ENCODE measurements at places on chromosomes 1 and 21.

GRCh38 chr1:82819234-82819633 is 1018.5 kb downstream of the ADGRL2 start:
- no peak for DNase-seq

DNA sequence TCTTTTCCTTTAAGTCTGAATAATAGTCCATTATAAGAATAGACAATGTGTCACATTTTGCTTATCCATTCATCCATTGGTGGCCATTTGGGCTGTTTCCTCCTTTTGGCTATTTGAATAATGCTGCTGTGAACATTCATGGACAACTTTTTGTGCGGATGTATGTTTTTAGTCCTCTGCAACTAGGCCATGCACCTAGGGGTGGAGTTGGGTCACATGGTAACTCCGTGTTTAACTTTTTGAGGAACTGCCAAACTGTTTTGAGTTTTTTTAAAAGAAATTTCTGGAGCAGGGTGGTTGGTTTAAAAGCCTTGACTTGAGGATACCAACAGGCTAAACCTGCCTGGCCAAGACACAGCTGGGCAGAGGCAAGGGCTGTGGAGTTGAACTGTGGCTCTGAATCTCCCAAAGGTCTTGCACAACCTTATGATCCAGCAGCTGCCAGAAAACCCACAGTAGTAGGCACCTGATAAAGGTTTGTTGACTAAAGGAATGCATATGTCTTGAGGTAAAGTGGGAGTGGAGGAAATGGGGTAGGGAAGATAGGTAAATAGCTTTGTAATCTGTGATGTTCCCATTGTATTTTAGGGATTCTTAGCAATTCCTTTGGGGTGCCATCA is 5.6 kb upstream of the RPTN start:
- DNase-seq, result no peak

- no peak for DNase-seq
Observed at GRCh38 chr1:177091040-177091439, 73.5 kb downstream of the ASTN1 start.

GRCh38 chr1:208048904-208049303 is 138.0 kb upstream of the CD34 start:
- no peak for DNase-seq

GRCh38 chr1:75641325-75641724 is 30.4 kb upstream of the SLC44A5 start:
- DNase-seq, result no peak

DNA sequence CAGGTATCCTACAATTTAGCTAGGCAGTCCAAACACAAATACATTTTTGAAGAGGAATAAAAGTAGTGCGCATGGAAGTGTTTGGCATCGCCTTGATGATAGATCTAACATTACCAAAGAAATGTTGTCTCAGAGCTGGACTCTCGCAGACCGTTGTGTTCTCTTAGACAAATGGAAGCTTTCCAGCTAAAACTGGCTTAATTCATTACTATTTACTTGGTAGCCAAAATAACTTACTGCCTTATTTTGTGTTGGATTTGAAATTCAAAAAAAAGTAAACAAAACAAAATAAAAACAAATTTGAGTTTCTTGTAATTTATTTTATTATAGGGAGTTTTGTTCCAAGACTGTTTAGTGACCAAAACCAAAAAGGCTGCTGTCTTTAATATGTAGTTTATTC is 51.6 kb downstream of the PDE4B start:
- no peak for DNase-seq

- no peak for DNase-seq
Observed at GRCh38 chr1:15176898-15177665, 23.5 kb downstream of the TMEM51 start.

DNA sequence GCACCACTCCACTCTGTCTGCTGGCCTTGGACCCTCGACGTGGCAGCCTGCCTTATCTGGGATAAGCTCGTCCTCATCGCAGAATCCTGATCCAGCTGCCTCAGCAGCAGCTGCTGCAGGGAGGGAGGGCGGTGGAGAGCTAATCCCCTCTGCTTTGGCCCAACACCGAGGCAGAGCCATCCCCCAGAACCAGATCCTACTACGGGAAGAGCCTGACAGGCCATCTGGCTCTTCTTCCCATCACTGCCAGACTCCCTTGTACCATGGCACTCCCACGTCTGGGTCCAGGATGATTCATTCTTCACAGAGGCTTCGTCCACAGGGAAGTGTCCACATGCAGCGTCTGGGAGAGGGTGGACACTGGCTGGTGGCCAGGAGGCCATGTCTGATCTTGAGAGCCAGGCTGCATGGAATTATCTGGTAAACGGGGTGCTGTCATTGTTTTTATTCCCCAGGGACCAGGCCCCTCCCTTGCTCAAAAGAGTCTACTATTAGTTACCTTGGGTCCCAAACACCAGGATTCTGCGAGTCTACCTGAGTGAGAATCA is 14.6 kb upstream of the PKP1 start:
- DNase-seq, result no peak

- peak; percentile 13 for DNase-seq
Observed at GRCh38 chr1:6889875-6890480, 104.7 kb downstream of the CAMTA1 start.

DNA sequence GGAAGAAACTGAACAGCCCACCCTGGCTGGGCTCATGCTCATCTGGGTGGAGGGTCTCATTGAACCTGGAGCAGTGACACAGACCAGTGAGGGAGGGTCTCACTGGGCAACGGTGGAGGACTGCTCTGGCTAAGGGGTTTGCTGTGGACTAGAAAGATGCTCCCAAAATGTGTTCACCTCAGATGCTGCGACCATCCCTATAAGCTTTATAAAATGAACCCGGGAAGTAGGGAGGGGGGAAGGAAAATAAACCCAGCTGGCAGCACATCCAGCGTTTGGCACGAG is 34.5 kb upstream of the LBR start:
- no peak for DNase-seq

DNA sequence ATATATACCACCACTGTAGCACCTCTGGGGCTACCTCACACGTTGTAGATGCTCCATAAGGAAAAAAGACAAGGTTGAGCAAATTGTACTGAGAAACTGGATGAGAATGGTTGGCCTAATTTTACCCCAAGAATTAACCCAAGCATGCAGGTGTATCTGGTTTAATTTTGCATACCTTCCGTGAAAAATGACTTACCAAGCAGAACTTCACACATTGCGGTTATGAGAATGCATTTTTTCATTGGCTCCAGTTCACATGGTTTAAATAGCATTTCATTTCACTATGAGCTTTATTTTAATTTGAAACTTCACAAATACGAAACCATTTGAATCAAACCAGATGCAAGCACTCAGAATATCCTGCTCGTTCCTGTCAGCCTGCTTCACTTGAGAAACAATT is 512.2 kb downstream of the LTN1 start:
- DNase-seq, result no peak

DNA sequence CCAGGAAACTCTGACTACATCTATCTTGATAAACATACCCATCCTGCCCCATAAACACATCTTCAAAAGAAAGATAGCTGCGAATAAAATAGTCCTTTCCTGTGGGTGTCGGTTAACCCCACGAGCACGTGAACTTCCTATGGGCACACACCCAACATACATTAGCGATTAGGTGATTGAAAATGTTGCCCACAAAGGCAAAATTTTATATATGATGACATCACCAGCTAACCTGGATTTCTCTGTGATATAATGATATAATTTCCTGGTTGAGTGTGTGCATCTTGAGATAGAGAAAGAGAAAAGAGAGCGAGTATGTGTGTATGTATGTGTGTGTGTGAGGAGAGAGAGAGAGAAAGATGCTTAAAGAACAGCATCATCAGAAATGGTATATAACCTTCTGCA is 296.1 kb downstream of the PTPRC start:
- DNase-seq, result peak; percentile 73

DNA sequence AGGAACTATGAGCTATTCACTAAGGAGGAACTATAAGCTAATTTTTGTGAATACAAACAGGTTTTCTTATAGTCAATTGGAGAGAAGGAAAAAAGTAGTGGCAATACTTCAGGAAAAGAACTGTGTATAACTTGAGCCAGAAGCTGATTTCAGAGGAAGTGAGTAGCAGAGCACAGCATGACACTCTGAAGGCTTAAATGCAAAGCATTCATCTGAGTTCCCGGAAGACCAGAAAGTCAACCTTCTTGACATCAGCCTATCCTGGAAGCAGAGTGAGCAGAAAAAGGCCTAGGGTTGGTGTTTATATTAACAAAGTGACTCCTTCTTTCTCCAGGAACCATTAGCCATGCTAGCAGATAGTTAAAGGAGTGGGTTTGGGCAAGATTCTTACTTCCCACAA is 545.2 kb downstream of the MRPL39 start:
- no peak for DNase-seq

GRCh38 chr1:205325334-205325884 is 3.9 kb upstream of the NUAK2 start:
- peak; percentile 48 for DNase-seq

DNA sequence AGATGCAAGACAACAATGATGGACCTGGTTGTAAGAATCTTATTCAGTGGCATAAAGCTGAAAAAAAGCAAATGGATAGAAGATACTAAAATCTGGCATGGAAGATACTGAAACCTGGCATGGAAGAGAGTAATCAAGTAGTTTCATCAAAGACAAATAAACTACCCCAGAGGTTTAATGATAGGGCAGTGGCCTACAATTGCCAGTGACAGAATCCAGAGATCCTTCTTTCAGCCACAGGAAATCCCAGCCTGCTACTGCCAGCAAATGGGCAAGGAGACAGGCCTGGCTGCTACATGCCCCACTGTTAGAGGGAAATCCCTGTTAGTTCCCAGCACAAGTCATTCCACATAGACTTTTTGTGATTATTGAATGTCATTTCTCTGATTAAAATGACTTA is 409.4 kb downstream of the VAV3 start:
- DNase-seq, result no peak

DNA sequence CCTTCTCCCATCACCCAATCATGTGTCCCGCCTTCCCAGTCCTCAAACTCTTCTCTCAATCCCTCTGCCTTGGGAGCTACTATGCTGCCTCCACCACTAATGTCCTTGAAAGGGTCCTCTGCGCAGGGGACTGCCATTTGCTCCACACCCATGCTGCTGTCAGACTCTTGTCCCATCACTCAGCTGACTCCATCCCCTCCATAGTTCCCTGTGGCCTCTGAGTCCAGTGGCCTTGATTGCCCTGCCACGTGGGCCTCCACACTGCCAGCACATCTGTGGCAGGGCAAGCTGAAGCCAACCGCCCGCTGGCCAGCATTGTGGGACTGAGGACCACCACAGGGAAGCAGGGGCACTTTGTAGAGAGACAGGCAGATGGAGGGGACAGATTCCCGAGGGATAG is 1.3 kb upstream of the TNNT2 start:
- DNase-seq, result no peak

DNA sequence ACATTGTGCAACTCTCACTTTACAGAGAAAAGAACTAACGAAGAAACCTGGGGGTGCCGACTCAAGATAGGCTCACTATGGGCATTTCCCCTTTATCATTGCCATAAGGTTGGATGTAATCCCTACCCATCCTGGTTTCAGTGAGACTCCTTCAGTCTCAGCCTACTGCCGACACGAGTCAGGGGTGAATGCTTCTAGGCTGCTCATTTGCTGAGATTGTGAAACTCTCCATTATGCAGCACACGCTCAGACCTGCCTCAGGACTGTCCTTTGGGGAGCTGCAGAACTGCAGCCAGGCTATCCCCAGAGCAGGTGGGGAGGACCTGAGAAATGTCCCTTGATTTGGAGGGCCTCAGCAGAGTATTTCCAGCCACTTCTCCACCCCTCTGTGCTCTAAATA is 22.2 kb downstream of the TSHB start:
- DNase-seq, result no peak

GRCh38 chr1:101282314-101283038 is 45.7 kb downstream of the S1PR1 start:
- no peak for DNase-seq

DNA sequence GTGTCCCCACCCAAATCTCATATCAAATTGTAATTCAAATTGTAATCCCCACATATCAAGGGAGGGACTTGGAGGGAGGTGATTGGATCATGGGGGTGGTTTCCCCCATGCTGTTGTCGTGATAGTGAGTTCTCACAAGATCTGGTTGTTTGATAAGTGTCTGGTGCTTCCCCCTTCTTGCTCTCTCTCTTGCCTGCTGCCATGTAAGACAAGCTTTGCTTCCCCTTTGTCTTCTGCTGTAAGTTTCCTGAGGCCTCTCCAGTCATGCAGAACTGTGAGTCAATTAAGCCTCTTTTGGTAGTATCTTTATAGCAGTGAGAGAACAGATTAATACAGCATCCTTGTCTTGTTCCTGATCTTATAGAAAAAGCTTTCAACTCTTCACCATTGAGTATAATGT is 6.5 kb upstream of the LRRC39 start:
- DNase-seq, result no peak

DNA sequence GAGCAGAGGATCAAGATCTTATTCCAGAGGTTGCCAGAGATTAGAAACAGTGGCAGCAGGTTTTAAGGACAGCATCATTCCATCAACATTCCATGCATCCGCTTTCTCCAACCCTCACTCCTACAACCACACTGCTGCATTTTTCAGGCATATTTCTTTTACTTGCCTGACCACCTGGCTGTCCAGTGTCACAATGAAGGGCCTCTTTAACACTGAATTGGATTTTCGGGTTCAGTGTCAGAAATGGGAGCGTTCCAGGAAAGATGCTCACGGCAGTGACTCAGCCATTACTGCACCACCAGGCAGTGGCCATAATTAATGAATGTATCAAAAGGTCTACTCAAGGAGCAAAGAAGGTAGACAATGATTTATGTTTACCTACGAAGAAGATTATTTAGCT is 200.4 kb upstream of the ESRRG start:
- DNase-seq, result no peak

DNA sequence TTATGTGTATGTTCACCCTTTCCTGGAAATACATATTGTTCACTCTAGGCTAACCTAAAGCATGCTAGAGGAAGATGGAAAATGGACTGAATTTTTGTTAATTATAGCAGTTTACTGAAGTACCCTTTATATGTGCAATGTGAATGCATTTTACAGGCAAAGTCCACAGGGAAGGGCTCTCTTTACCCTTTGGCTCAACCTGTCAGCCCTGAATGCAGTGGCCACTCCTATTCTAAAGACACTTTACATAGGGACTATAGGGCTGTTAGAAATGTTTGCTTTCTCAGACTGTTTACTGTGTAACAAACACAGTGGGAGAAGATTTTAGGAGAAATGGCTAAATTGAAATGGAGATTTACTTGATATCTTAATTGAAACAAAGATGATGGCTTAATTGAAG is 78.5 kb downstream of the BRINP2 start:
- no peak for DNase-seq

GRCh38 chr21:32569261-32570230 is 15.8 kb downstream of the TCP10L start:
- peak; percentile 84 for DNase-seq

DNA sequence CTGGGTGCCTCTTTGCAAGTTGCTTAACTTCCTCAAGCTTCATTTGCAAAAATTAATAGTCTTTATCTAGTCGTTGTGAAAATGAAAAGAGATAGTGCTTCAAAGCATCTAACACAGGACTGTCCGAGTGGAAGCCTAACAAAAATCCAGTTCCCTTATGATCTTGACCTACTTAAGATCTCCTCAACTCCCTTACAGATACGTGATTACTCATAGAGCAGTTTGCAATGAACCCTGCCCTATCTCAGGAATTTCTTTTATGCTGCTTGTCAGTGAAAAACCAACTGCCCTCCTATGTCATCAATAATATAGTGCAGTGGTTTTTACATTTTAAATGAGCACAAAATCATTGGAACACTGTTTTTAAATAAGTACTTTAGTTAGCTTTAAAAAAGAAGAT is 314.3 kb downstream of the BACH1 start:
- no peak for DNase-seq

- no peak for DNase-seq
Observed at GRCh38 chr21:33828083-33828482, 87.5 kb downstream of the ATP5PO start.

GRCh38 chr1:76830373-76830772 is 36.9 kb upstream of the ST6GALNAC5 start:
- DNase-seq, result no peak

- DNase-seq, result no peak
Observed at GRCh38 chr1:217048104-217048707, 325.0 kb upstream of the ESRRG start.
